Muscle of leg (tissue), 16 donors: ENCODE measurements at places on chromosomes 11 and 22. TPM values are rescaled to one million over a fixed set of nuclear protein-coding genes. Genes with fewer than 3 reads are reported as not detected.

SLC15A3 gene
- 12.7 TPM for total RNA-seq

ZNF214 gene
- 3.4 TPM for total RNA-seq

RAG2 gene
- total RNA-seq, result 0.09 TPM

PKDREJ gene
- total RNA-seq, result 0.04 TPM

OR5AK2 gene
- not detected for total RNA-seq

KDM4E gene
- total RNA-seq, result not detected

PRR5 gene
- total RNA-seq, result 13.7 TPM

MS4A15 gene
- total RNA-seq, result not detected

PI4KA gene
- total RNA-seq, result 21.1 TPM

RBMXL2 gene
- 0.04 TPM for total RNA-seq

CCDC87 gene
- 0.09 TPM for total RNA-seq

APOA4 gene
- total RNA-seq, result not detected

RAD9A gene
- 7.9 TPM for total RNA-seq

MED17 gene
- 20.8 TPM for total RNA-seq

CSRP3 gene
- 570 TPM for total RNA-seq

SLC1A2 gene
- 1.6 TPM for total RNA-seq

TSSK2 gene
- total RNA-seq, result 0.04 TPM

OR8D1 gene
- not detected for total RNA-seq

ACRV1 gene
- total RNA-seq, result not detected

HBD gene
- total RNA-seq, result not detected

EFCAB6 gene
- 1.5 TPM for total RNA-seq

FBXO3 gene
- total RNA-seq, result 34.8 TPM

CBX6 gene
- total RNA-seq, result 24.9 TPM

C11orf98 gene
- 33.4 TPM for total RNA-seq

C11orf91 gene
- not detected for total RNA-seq

RTN4R gene
- 7.3 TPM for total RNA-seq

LINC01488 gene
- 0.04 TPM for total RNA-seq

ASPHD2 gene
- 1.2 TPM for total RNA-seq

CARD18 gene
- 0.13 TPM for total RNA-seq

OR8K3 gene
- total RNA-seq, result not detected

VPREB1 gene
- total RNA-seq, result 0.18 TPM

OR52I1 gene
- total RNA-seq, result not detected

CHST1 gene
- 6.7 TPM for total RNA-seq

SSH3 gene
- 9.7 TPM for total RNA-seq

MAJIN gene
- not detected for total RNA-seq

SMTN gene
- total RNA-seq, result 142 TPM

OR10D3 gene
- under 0.01 TPM for total RNA-seq

RSF1 gene
- 36.9 TPM for total RNA-seq
